Vagina (tissue), 2 donors: ENCODE measurements at places on chromosomes 11 and 22. TPM values are rescaled to one million over a fixed set of nuclear protein-coding genes. Genes with fewer than 3 reads are reported as not detected.

- no peak for DNase-seq
Observed at GRCh38 chr11:32259641-32260081, 168.8 kb downstream of the RCN1 start.

DNA sequence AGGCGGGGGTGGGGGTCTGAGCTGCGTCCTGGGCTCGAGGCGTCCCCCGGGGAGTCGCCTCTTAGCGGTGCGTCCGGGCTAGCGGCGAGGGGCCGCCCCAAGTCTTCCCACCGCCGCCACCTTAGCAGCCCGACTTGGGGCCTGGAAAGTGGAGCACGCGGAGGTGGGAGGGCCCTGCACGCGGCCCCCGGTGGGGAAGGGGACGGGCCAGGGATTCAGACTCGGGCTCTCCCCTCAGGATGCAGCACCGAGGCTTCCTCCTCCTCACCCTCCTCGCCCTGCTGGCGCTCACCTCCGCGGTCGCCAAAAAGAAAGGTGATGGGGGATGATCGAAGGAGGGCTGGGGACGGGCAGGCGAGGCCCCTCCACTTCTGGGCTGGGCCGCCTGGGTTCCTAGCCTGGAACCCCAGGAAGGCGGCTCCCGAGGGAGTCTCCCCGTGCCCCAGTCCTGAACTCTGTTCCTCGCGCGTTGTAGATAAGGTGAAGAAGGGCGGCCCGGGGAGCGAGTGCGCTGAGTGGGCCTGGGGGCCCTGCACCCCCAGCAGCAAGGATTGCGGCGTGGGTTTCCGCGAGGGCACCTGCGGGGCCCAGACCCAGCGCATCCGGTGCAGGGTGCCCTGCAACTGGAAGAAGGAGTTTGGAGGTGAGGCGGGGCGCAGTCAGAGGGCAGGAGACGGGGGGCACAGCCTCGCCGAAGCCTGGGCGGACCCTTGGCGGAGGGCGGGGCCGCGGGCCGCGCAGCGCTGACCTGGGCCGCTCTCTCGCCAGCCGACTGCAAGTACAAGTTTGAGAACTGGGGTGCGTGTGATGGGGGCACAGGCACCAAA is 563 bp downstream of the MDK start:
- DNase-seq = no peak

The FGF4 gene
- not detected for total RNA-seq

DNA sequence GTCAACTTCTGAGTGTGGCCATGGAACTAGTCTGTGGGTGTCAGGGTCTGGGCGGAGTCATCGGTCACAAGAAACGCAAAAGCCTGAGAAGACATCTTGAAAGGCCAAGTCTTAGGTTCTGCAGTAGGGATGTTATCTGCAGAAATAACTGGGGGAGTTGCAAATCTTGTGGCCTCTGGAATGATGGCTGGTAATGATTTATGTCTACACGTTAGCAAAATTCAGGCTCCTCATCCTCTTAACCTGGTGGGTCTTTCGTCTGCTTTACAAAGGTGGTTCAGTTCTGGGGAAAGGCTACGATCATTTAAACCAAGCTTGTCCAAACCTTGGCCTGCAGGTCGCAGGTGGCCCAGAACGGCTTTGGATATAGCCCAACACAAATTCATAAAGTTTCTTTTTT is 7.4 kb upstream of the CYB5R3 start:
- no peak for DNase-seq

DNA sequence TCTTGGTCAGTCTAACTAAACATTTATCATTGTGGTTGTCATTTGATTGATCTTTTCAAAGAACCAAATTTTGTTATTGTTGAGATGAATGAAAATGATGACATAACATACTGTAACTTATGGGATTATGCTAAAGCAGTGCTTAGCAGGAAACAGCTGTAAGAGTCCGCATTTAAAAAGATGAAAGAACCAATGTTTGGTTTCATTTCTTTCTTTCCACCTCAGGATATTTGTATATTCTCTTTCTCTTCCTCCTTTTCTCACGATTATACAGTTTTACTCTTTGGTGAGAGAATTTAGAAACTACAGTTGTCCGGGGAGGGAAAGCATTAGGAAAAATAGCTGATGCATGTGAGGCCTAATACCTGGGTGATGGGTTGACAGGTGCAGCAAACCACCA is 23.1 kb downstream of the PIH1D2 start:
- no peak for DNase-seq

DNA sequence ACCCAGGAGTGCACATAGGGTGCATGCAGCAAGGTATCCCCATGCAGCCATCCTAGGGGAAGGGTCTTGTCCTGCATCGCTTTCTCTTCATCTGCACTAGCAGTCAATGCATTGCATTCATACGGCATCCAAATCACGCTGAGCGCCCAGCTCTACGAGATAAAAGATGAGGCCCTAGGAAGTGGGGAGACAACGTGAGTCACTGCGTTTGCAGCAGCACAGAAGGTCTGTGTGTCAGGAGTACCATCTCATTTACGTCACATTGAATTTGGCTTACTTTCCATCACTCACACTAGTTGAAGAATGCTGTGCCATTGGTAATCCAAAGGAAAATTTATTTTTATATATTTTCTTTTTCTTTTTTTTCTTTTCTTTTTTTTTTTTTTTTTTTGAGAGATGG is 2.5 kb upstream of the ST14 start:
- no peak for DNase-seq

GRCh38 chr11:69292221-69292648 is 1.7 kb upstream of the MYEOV start:
- no peak for DNase-seq

DNA sequence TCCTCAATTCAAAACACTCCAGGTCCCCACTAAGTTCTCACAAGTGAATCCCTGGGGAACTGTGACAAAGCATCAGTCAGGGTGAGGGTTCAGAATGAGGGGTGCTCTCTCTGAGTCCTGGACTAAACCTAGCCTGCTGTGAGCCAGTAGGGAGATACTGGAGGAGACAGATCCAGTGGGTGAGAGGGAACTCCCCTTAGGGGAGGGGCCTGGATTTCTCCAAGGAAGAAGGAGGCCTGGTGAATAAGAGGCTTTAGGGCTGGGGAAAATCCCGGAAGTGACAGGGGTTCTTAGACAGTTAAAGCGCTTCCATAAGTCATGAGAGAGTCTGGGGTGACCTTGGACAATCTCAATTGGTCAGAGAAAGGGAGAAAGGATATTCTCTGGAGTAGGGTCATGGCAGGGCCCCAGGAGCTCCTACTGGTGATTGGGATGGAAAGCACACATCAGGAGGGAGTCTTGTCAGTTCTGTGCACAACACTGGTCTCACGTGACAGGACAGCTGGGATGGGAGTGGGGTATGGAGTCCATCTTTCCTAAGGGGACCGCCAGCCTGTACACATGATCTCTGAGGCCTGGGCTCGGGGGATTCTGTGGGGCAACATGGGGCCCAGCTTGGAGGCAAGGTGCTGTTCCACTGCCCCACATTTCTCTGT is 1.5 kb downstream of the TBC1D10A start:
- DNase-seq = no peak

GRCh38 chr11:2898366-2899079 is 12.9 kb upstream of the CDKN1C start:
- no peak for DNase-seq

DNA sequence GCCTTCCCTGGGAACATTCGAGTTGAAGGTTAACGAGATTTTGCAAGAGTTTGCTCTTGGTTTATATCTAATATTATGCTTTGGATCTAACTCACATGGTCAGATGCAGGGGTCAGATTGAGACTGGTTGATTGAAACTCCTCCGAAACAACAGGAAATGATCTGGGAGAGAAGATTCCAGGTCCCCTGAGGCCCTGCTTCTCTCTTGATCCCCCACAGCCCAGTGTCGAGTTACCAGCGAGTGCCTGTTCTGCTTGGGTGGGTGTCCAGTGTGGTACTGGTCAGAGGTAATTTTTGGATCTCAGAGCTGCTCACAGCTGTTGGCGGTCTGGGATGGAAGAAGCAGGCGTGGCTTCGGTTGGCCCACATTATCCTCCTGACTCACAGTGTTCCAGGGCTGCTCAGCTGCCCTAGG is 9.2 kb downstream of the FBLN1 start:
- no peak for DNase-seq

DNA sequence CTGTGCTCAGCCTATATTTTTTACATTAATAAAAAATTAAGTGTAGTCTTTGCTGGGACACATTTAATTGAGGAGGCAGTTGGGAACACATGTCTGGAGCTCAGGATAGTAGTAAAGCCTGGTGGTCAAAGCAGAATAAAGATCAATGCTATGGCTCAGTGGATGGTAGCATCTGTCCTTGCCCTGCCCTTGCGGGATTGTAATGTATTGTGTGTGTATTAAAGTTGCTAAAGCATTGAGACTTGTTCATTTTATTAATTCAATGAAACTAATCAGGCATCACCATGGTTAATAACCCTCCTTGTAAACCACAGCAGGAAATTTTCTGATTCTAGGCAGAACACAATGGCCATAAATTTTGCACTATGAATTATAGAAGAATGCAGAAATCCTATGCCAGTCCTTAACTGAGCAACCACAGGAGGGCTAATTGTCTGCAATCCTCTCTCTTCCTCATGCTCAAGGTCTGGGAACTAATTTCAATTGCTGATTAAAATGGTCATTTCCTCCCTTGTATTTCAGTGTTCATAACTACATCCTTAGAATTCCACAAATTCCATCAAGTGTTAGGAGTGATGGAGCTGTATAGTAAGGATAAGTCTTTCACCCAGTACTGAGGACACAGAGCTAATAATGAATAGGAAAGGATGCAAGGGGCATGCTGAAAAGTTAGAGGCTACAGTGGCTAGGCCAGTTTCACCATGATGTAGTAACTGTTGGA is 403.2 kb upstream of the DDI1 start:
- no peak for DNase-seq

DNA sequence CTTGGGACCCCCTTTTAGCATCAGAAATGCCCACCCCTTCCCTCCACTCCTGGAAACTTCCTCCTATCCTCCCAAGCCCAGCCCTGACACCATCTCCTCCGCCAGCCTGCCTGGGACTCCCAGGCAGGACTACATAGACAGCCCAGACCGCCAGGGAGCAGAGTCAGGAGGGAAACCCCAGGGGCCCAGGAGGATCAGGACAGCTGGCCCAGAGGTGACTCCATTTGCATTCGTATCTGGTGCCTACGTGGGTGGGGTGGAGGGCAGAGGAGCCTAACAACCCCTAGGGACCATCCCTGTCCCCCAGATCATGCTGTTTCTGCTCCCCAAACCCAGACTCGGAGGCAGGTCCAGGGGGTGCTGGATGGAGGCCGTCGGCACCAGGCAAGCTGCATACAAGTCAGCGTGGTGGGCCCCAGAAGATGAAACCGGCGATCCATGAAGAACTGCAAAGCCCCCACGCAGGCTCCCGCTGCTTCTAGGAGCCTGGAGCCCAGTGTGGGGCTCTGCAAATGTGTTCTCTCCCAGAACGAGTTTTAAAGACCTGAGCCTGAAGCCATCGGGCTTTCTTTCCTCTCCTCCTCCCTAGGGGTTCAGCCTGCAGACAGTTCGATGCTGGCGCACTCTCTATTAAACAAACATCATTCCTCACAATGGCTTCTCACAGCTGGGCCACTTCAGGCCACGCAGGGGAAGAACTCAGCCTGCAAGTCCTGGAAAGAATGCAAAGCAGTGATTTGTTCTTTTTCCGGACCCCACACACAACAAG is 1506.8 kb downstream of the BRD1 start:
- DNase-seq = no peak

The ADAMTS15 gene
- total RNA-seq = 12.0 TPM

DNA sequence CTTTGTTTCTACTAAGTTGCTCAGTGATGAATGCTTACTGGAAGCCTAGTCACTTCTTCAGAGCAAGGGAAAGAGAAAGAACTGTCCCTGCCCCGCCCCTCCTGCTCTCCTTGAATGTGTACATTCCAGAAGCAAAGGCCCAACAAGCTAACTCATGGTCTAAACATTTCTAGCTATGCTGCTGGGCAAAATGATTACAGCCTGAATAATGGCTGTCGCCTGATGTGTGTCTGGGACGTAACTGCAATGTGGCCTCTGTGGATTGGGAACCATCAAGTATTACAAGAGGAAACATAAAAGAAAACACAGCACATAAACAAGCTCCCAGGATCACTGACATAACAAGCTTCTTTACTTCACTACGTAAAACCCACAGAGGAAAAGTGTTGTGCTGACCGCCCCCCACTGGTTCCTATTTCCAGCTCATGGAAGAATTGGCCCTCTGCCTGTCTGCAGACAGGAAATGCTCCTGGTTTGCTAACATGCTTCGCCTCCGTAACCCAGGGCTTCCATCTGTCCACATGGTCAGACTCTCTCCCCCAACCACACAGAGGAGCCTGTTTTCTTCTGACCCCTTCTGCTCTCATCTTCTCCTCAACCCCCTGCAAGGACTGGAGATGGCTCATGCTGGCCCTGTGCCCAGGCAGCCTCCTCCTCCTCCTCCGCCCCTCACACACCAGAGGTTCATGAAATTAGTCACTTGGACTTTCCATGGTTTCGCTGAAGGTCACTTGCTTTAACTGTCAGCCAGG is 187.2 kb downstream of the MAML2 start:
- DNase-seq = no peak

GRCh38 chr11:120457996-120458395 is 53.6 kb upstream of the GRIK4 start:
- DNase-seq = no peak

GRCh38 chr11:69539416-69540117 is 58.1 kb downstream of the LINC01488 start:
- DNase-seq = no peak

The MMP10 gene
- total RNA-seq = not detected

GRCh38 chr11:37298173-37298572 is 700.1 kb upstream of the RAG2 start:
- DNase-seq = no peak

The SGSM1 gene
- total RNA-seq = 2.9 TPM

GRCh38 chr11:44711113-44711786 is 15.5 kb upstream of the TSPAN18 start:
- DNase-seq = no peak

- no peak for DNase-seq
Observed at GRCh38 chr11:133064152-133064877, 468.0 kb downstream of the OPCML start.

DNA sequence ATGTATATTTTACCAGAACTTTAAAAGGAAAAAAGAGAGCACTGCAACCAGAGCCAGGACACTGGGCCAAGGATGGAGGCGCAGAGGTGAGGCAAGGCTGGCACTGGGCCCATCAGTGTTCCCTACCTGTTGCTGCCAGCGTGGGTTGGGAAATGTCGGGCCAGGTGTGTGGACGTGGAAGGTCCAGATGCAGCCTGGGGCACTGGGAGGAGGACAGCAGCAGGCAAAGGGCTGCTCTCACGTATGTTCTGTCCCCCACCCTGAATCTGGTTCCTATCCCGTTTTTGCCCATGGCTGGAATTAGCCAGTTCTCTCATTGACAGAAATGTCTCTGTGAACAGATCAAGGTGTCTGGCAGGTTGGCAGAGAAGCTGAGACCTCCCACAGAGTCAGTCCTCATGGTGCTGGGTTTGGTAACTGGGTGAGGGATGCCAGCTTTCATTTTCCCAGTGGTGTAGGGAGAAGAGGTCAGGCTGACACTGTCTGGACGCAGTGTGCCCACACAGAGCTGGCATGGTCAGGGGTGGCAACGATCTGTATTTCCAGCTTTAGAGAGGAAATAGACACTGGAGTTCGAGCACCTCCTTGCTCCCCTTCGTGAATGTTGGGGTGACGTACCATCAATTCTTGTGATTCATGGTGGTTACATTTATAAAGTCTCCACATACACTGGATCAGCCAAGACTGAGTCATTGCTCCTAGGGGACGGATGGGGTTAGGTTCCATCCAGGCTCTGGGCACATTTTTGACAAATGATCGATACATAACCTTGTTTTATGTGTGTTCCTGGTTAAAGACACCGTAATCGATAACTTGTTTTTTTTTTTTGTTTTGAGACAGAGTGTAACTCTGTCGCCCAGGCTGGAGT is 4.3 kb upstream of the PNPLA3 start:
- no peak for DNase-seq

GRCh38 chr11:76228875-76229149 is 22.5 kb upstream of the WNT11 start:
- no peak for DNase-seq
